Stimulated activated CD4-positive, alpha-beta T cell treated with anti-CD3 and anti-CD28 coated beads, TNF-alpha, amount 100 ng/mL, for 1 hour (primary cell): ENCODE measurements at places on chromosomes 2 and 18.

DNA sequence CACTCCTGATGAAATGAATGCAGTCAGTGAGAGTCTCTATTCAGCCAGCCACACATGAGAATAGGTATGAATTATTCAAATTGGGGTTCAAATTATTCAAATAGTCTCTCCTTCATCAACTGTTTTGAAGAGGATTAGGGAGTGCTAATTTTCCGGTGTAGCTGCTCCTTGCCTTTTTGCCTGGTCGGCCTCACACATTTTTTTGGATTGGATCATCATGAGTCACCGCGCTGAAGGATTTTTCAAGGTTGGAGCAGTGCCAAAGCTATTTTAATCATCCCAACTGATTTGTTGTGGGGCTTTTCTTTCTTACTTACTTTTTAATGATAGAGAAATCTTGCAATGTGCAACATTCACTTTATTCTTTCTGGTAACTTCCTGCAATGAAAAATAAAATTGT is 2.4 kb upstream of the DTNA start:
- no peak for DNase-seq

DNA sequence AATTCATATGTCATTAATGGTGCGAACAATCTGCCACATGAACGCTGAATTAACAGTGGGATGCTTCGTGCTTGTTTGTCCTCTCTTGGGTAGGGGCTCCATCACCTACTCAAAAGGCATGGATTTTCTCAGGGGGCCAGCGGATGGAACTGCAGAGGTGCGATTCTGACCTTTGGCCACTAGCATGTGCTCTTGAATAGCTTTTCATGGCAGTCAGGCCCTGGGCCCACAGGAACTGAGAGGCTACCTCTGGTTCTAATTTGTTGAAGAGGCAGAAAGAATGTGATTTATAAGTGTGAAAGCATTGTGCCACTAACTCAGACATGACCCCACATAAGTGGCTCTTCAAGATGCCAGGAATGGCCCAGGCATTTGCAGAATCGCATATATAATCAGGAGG is 283.2 kb downstream of the INSIG2 start:
- no peak for DNase-seq

DNA sequence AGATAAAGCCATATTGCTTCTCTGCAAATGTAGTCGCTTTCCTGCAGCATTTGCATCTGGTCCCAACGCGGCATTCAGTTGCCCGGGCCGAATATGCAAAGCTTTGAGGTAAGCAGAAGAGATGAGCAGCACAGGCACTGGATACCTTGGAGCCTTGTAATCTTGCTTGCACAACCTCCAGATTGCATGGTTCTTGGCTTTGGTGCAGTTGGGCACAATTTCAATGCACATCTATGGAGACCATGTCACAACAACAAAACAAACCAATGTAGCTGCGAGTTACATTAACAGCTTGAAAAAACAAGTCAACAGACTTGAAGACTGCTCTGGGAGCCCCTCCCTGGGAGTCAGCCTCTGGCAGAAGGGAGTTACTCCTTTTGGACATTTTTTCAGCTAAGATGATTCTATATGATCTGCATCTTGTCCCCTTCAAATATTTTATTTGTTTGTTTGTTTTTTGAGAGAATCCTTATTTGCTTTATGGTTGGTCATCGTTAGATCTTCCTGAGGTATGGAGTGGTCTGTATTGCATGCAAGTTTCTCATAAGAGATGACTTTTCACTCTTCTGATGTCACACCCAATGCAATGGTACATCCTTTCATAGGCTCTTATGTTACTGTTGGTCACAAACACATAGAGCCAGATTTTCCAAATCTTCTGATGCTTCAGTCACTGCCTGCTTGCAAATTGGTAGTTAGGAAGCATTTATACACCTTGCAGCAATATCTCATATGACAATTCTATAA is 113.5 kb downstream of the EFEMP1 start:
- no peak for DNase-seq

GRCh38 chr18:59555995-59556659 is 141.1 kb downstream of the CCBE1 start:
- DNase-seq = no peak

GRCh38 chr2:186636800-186637496 is 47.1 kb downstream of the ITGAV start:
- DNase-seq = no peak

DNA sequence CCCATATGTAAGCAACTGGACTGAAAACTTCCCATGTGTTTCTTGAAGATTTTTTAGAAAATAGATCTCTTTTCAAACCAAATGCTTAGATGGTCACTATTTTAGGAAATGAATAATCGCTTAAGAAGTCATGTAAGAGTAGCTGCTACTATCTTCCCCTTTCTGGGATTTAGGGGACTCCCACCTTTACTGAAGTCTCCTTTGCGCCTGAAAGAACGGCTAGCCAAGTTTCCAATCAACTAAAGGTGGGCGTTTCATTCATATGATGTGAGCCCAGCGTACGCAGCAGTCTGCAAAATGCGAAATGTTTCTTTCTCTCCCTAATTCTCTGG is 1.1 kb downstream of the DIPK1C start:
- no peak for DNase-seq

- DNase-seq = no peak
Measured at GRCh38 chr18:42670860-42671259, 444.6 kb downstream of the RIT2 start.
